ENCODE measurements at places on chromosomes 16 and 17.

- no peak for DNase-seq
Observed at GRCh38 chr17:71632328-71632727, 488.5 kb upstream of the SOX9 start.

DNA sequence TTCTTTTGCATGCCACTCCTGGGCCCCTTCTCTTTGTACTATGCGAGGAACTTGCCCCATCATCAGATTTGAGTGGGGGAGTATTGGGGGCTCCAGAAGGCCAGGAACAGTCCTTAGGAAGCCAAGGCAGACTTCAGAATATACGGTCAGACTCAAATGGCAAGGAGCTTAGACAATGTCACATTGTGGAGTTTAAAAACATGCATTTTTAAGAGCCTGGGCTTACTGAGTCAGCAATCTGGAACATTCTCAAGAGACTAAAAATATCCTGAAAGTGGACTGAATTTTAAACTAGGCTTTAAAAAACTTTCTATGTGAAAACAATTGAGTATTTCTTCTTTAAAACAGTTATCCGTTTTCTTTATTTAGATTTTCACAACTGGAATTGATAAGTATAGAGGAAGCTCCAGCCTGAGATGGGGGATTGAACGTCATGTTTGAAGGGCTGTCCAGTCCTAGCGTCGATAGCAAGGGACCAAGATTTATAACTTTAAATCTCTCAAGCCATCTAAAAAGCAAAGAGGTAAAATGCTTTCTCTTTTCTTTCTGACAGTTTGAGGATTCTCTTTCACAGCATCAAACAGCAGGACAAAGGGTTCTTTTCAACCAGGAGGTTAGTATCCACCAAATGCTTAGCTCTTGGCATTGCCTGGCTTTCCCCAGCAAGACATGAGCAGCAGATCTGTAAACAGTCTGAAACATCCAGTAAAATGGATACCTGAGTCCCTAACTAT, 45.8 kb upstream of the CDRT4 start:
- DNase-seq = no peak

- no peak for DNase-seq
Observed at GRCh38 chr17:36197387-36197703, 787 bp upstream of the CCL3L1 start.

DNA sequence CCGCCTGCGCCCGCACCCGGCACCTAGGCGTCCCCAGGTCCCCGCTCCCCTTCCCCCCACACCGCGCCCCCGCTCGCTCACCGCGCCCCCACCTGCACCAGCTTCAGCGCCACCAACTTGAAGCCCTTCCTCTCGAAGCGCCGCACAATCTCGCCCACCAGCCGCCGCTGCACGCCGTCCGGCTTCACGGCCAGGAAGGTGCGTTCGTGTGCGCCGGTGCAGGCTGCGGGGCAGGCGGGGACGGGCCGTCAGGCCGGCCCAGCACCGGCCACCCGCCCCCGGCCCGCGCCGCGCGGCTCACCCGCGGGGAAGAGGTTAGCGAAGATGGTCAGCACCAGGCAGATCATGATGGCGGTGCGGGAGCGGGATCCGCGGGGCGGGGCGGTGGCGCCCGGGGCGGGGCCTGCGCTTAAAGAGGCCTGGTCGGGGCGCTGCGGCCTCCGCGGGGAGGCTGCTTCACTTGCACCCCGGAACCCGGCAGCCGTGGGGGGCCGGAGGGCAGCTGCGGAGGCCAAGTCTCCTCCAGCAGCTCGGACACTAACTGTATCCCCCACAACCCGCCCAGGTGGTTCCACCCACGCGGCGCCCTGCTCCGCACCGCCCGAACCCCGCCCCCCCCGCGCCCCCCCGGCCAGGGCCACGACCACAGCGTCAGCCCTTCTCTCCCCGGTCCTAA, at the start of gene NME3:
TSS of gene NME3 (minus strand) at position 356 of the 676 bp plus-strand sequence. CDS start at position 347, 9 bp downstream.
- DNase-seq = no peak

- no peak for DNase-seq
Observed at GRCh38 chr16:9016824-9017223, 53.1 kb upstream of the USP7 start.

GRCh38 chr17:60354223-60354622, 37.7 kb downstream of the USP32 start:
- no peak for DNase-seq

DNA sequence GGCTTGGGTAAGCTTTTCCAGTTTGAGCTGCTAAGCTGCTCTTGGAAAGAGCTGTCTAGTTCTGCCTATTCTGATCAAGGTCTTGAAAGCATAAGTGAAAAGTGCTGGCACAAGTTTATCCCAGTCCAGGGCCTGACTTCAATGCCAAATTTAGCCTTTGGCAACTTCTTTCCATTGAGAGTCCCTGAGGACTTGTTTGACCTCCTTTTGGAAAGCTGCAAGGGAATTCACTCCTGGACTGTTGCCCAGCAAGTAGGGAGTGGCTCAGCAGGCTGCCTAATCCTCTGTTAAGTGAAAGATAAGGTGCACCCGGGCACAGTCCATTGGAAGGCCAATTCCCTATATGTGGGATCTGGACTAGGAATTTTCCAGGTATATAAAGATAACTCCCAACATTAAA, 16.0 kb upstream of the TANC2 start:
- DNase-seq = no peak

DNA sequence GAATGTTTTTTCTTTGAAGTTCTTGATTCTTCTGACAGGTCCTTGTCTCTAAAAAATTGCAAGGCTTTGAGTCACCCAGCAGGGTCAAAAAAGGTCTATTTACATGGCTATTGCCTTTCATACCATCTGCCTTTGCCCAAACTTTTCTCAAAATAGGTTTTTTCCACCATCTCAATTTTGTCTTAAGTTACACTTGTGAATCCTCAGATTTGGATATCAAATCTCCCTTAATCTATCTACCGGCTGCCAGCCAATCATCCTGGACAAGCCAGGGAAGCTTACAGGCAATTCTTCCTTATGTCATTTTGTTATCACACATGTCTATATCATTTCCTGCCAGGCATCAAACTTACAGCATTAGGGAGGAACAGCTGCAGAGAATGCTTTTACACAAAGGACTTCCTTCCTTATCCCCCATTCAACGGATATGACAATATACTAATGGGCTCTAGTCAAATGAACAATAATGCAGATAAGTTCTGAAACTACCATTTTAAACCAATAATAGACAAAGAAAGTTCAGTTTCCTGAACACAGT, 104.1 kb upstream of the CORO6 start:
- no peak for DNase-seq

All from NCI-H510A (cell line).